GM23248 (cell line): ENCODE measurements at places on chromosomes 12 and 14.
A peak's percentile ranks its signal among the peaks of the same experiment; 100 is the strongest.

DNA sequence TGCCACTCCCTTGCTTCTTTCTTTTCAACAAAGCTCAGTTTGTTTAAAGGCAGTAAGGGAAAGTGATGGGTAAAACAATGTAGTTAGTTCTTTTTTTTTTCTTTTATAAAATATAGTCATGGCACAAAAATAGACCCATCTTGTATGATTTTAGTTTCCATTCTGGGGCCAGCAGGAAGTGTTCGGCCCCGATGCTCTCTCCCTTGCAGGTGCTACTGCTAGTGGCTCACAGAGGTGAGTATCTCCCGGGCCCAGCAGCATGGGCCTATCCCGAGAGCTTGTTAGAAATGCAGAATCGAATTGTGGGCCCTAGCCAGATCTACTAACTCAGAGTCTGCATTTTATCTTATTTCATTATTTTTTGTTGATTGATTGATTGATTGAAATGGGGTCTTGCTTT, 78.7 kb downstream of the SYNE3 start:
- DNase-seq: no peak

DNA sequence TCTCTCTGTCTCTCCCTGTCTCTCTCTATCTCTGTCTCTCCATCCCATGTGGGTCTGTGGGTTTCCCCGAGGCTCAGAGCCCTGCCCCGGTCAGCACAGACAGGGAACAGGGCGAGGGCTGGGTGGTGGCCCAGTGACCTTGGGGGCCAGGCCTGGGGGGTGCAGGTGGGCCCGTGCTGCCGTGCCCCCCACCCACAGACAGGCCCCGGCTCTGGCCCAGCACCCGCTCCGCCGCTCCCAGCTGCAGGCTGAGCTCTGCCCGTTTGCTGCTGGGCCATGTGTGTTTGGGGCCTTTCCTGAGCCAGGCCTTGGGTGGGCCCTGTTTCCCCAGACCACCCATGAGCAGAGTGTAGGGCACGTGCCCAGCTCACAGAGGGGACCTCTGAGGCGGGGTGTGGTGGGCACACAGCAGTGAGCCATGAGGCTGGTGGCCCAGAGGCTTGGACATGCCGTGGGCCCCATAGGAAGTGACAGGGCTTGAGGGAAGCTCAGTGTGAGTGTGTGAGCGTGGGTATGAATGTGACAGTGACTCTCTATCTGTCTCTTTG, 51.0 kb downstream of the TMEM121 start:
- no peak for DNase-seq

DNA sequence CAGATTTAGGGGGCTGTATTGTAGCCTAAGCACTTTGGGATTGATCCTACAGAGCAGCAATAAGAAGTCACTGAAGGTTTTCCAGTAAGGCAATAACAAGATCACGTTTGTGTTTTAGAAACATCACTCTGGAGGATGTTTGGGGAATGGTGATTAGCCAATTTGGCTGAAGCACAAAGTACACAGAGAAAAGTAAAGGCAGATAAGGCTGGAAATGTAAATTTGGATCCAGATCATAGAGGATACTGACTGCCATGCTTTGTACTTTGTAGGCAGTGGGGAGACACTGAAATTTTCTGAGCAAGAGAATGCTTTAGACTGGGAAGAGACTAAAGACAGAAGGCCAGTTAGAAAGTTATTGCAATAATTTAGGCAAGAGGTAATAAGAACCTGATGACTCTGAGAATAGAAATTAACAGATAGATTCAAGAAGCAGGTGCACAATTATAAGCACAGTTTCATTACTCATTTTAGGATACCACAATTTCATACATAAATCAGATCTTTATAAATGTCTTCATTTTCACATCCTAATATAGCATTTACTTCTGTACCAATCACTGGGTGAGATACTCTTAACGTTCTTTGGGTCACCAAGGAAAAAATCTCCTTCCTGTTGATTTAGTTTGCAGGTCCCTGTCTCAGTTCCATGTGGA, 314.5 kb upstream of the GARIN6 start:
- no peak for DNase-seq

DNA sequence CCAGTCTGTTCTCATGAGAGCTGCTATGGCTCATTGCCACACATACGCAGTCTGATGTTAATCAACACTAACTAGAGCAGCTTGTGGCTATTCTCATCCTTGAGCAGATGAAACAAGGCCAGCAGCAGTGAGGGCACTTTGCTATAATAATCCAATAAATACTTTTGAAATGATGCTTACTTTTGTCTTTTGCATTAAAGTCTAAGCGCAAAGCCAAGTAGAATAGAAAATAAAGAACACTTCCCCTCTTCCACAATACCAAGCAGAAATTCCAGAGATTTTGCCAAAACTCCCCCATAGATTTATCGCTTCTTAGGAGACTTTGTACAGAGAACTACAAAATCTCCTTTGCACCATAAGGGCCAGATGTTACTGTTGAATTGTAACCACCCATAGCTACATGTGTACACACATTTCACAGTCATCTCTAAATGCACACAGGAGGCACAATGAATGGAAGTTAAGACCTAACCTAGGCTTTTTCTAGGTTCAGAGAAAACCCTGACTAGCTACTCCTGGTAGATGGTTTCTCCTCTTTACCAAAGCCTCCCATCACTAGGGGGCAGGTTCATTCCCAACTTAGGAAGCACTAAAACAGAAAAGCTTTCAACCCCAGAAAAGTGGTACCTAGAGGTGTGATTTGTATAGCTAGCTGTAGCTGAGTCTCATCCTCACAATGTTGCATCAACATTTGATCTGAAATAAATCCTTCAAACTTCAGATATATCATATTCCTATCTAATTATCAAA, 119.3 kb downstream of the HMGA2 start:
- peak; percentile 46 for DNase-seq

DNA sequence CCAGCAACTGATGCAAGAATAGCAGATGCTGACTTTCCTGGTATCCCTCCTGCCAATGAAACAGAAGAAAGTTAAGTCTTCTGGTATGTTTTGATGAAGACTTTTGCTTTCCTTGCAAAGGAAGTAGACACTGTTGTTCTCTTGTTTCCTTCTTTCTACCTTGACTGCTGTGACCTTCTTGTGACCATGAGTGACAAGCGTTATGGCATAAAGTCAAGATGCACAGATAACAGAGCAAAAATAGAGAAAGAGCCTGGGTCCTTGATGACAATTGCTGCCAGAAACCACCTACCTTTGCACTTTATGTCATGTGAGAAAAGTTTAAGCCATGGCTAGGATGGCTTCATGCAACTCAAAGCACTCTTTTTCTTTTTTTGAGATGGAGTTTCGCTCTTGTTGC, 49.2 kb upstream of the LTA4H start:
- DNase-seq: peak; percentile 37

- no peak for DNase-seq
Measured at GRCh38 chr14:20179880-20180279, 10.8 kb upstream of the OR11G2 start.

GRCh38 chr12:19457561-19457960, 18.3 kb downstream of the AEBP2 start:
- no peak for DNase-seq
